ENCODE measurements at places on chromosomes 7 and 10. TPM values are rescaled to one million over a fixed set of nuclear protein-coding genes. Genes with fewer than 3 reads are reported as not detected.
A peak's percentile ranks its signal among the peaks of the same experiment; 100 is the strongest.

Gene CRYGN
- total RNA-seq = not detected

Gene PDK4
- total RNA-seq = 34.6 TPM

DNA sequence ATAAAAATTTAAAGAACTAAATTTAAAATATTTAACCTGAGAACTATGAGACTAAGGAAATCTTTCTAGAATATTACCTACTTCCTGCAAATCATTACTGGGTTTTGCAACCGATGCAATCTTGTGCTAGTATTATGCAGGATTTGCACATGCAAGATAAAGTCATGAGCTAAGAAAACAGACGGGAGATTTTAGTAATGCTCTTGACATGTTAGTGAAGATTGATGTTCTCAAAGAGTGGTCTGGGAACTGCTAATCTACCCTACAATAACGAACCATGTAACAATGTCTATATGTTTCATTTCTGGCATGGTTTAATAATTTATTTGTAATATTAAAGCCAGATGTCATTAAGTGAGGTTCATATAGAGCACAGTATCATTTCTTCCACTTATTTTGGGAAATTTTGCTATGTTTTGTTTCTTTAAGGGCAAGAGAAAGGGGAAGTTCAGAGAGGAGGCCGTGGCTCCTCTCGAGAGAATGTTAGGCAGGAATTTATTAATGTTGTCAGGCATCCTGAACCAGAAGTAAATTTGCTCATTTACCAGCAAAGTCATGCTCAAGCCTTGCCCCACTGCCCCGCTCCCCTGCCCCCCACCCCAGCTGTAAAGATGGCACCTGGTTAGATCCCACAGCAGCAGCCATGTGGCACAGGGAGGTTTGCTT lies 22.8 kb downstream of the LRRC17 start:
- no peak for DNase-seq

DNA sequence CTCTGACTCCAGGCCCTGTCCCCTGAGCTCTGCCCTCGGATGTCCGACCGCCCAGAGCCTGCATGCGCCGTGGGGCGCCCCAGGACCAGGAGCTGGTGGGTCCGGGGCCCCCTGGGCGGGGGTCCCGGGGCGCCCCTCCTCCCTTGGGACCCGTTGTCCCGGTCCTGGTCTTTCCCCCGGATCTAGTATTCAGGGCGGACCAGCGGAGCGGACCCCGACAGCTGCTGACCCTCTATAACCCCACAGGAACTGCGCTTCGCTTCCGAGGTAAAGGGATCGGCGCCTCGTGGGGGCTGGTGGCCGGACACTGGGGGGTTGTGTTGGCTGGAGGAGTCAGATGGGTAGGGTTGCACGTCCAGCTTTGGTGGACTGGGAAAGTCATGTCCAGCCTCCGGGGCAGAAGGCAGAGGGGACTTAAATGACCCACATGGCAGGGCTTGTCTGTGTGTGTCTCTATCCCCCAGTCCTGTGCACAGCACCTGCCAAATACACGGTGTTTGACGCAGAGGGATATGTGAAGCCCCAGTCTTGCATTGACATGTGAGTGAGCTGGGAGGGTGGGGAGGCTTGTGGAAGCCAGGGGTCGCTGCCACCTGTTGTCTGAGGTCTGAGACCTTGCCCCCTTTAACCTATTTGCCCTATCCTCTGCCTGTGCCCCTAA lies 520 bp downstream of the MOSPD3 start:
- DNase-seq = peak; percentile 36

- DNase-seq = no peak
Measured at GRCh38 chr10:7405637-7406036, 5.2 kb downstream of the SFMBT2 start.

- DNase-seq = no peak
Measured at GRCh38 chr7:131655447-131655846, 99.0 kb upstream of the PODXL start.

DNA sequence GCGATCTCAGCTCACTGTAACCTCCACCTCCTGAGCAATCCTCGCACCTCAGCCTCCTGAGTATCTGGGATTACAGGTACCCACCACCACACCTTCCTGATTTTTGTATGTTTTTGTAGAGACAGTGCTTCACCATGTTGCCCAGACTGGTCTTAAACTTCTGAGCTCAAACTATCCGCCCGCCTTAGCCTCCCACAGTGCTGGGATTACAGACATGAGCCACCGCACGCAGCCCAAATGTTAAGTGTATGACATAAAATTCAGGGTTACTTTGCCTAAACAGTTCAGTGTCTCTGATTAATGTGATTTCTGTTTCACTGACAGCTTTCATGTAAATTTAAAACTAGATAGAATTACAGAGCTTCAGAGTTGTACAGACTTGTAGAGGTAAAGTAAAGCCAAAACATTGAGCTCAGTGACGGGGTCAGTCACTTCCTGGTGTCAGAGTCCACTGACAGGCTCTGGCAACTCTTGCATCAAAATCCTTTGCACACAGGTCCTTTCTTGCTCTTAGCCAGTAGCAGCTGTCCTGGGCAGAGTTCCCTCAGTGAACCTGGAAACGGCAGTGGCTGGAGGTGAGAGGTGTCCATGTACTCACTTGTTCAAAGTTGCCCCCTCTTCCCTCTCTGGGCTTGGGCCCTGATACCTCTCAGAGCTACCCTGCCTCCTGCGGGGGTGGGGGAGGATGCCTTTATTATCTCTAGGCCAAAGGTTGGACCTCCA lies 33.7 kb downstream of the MGMT start:
- peak; percentile 47 for DNase-seq

DNA sequence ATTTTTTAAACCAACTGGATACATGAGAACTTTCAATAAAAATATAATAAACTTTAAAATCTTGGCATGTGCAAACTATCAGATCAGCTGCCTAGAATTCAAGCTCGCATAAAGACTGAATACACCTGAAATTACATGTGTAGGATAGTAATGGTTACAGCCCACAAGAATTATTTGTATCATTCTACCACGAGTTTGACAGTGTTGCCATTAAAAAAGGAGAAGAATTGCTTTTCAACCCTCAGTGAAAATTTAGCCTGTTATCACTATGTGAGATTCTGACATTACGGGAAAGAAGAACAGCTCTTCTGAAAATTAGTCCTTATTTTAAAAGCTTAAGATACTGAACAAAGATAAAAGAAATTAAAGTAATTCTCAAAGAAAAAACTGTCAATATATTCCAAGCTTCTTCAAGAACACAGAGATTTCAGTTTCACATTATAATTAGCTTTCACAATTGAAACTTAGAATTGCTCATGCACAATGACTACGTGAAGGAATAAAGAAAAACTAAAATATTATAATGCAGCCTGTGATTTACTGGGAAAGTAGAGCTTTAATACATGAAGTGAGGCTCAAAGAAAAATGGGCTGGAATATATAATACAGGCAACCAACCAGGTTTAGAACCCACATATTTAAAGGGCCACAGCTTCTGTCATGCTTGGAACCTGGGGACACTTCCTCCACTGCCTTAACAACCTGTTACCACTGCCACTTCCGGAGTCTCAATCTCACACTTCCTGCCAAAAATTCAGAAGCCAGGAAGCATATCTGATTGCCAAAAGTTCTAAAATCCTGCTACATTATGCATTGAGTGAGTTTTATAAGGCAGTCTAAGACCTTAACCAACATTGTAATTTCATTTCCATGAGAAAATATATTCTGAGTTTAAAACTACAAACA lies 23.2 kb downstream of the TPK1 start:
- no peak for DNase-seq

All from hepatocyte (in vitro differentiated cells).